Activated T-cell treated with anti-CD3 and anti-CD28 coated beads for 48 hours (primary cell): ENCODE measurements at places on chromosomes 3 and 15.

- no peak for DNase-seq
Observed at GRCh38 chr3:100131241-100131640, 16.9 kb upstream of the FILIP1L start.

- DNase-seq, result no peak
Observed at GRCh38 chr3:194620196-194620595, 13.0 kb downstream of the TMEM44 start.

GRCh38 chr3:114690911-114691310 is 397.1 kb downstream of the TIGIT start:
- DNase-seq, result no peak

DNA sequence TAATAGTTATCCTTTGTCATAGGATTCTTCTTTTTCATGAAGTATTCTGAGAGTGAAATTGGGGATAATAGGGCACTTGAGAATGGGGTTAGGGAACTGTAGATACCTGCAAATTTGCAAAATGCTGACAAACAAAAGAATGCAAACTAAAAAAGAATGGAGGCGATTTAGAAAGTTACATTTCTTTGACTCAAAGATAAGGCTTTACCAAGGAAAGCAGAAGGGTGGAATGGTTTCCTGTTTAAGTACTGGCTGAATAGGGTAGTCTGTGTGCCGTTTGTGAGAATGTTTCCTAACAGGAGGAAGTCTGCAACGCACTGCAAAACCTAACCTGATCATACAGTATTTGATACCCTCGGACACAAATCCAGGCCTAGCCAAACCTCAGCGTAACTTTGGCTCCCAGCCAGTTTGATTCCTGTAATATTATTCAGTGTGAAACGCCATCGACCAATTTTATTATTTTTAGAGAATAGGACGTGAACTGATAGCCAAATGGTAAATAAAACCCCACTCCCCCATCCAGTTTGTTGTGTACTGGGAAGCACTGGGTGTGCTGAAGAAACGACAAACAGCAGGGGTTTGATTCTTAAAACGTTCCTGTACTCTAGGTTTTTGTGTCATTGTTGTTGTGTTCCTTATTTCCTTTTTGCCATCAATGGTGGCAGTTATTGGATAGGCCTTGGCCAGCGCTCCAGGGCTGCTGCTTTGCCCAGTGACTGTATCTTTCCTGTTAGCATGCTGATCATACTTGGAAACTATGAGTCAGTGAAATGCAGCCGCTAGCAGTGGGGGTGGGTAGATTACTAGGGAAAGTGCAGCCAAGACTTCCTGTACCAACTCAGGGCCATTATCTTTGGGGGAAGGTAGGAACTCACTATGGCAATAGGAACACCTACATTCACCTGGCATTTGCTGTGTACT is 148.0 kb upstream of the TBL1XR1 start:
- peak; percentile 54 for DNase-seq

GRCh38 chr3:138347960-138348753 is at the start of gene MRAS:
MRAS (plus strand) TSS chr3:138348579; CDS start chr3:138372884, 24,305 bp downstream.
- peak; percentile 17 for DNase-seq

- no peak for DNase-seq
Observed at GRCh38 chr15:68311859-68312557, 34.5 kb downstream of the FEM1B start.

GRCh38 chr3:197458906-197459470 is 96.8 kb downstream of the BDH1 start:
- DNase-seq, result no peak
